Activated CD8-positive, alpha-beta T cell treated with anti-CD3 and anti-CD28 coated beads, Interleukin-2, amount 10 ng/mL, durations not matched to agents 7 days and 5 days (primary cell): ENCODE measurements at places on chromosomes 6 and 20.

- no peak overlapping the region for H3K4me3 ChIP-seq
- H3K27ac ChIP-seq: no peak overlapping the region
- H3K27me3 ChIP-seq: peaks cover 13% of the 10 kb centered on the region
- DNase-seq: peak; percentile 83
Observed at GRCh38 chr6:148947621-148948444, 201.0 kb downstream of the UST start.

DNA sequence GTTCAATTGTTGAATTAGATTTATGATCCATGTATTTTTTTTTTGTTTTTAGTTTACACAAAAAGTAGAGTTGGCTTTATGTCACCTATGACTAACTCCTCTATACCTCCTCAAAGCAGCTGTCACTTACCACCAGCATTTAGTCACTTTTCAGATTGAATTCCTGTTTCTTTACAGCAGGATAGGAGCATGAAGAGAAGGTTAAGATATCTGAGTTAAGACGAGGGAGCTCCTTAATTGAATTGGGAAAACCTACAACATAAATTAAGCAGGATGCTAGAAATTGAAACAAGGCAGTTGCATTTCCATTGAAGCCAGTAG, 237.2 kb downstream of the FARS2 start:
- H3K4me3 ChIP-seq: no peak overlapping the region
- no peak overlapping the region for H3K27ac ChIP-seq
- no peak for DNase-seq

DNA sequence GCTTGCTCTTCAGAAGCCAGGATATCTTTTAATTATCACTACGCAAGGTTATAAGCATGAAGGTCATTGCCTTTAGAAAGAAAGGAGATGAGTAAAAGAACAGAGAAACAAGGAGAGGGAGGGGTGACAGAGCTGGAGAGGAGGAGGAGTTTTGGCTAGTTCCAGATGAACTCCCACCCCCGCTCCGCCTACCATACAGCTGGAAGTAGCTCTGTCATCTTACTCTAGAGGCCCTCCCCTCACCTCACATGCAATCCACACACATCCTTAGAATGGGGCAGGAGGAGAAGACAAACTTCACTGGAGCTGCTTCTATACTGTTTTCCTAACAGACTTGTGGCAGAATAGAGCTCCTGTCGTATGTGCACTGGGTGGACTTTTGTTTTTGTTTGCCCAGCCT, 144.7 kb downstream of the SCML4 start:
- H3K36me3 ChIP-seq: no peaks in the 10 kb centered on the region
- H3K27me3 ChIP-seq: peaks cover 2% of the 10 kb centered on the region
- H3K27ac ChIP-seq: no peak overlapping the region
- peaks cover 11% of the 10 kb centered on the region for H3K4me1 ChIP-seq
- no peak overlapping the region for H3K4me3 ChIP-seq

DNA sequence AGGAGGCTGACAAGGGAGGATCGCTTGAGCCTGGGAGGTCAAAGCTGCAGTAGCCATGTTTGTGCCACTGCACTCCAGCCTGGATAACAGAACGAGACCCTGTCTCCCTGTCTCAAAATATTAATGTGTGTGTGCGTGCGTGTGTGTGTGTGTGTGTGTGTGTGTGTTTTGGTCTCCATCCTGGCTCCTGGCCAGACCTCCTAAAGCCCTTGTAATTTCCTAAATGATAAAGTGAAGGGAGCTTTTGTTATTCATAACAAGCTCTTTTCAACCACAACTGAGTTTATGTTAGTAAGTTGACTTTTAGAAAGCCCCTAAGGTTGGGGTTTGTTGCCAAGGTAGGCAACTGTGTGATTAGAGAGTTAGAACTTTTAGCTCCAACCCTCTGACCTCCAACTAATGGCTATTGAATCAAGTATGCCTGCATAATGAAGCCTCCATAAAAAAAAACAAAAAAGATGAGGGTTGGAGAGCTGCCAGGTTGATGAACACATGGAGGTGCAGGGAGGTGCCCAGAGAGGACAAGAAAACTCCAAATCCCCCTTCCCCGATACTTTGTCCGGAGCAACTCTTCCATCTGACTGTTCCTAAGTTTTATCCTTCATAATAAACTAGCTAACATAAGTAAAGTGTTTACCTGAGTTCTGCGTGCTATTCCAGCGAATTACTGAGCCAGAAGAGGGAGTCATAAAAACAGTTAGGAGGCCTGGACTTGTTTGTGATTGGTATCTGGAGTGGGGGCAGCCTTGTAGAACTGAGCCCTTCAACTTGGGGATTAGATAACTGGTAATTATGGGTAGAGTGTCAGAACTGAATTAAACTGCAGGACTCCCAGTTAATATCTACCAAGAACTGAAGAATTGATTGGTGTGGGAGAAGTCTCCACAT, 5.3 kb upstream of the AIF1 start:
- H3K27me3 ChIP-seq: no peaks in the 10 kb centered on the region
- no peak overlapping the region for H3K4me3 ChIP-seq
- H3K4me1 ChIP-seq: peaks cover 15% of the 10 kb centered on the region
- H3K36me3 ChIP-seq: no peaks in the 10 kb centered on the region
- H3K27ac ChIP-seq: no peak overlapping the region

- H3K4me1 ChIP-seq: no peaks in the 10 kb centered on the region
- DNase-seq: no peak
- H3K4me3 ChIP-seq: no peak overlapping the region
- H3K27me3 ChIP-seq: peaks cover 32% of the 10 kb centered on the region
- no peak overlapping the region for H3K27ac ChIP-seq
Observed at GRCh38 chr20:19207541-19207940, 4.9 kb upstream of the SLC24A3 start.

- no peaks in the 10 kb centered on the region for H3K27me3 ChIP-seq
- H3K36me3 ChIP-seq: peaks cover 46% of the 10 kb centered on the region
- DNase-seq: no peak
- no peak overlapping the region for H3K4me3 ChIP-seq
Observed at GRCh38 chr6:144834426-144835038, 549.4 kb downstream of the UTRN start.
